ENCODE measurements at places on chromosomes 6 and 20.
A peak's percentile ranks its signal among the peaks of the same experiment; 100 is the strongest.

DNA sequence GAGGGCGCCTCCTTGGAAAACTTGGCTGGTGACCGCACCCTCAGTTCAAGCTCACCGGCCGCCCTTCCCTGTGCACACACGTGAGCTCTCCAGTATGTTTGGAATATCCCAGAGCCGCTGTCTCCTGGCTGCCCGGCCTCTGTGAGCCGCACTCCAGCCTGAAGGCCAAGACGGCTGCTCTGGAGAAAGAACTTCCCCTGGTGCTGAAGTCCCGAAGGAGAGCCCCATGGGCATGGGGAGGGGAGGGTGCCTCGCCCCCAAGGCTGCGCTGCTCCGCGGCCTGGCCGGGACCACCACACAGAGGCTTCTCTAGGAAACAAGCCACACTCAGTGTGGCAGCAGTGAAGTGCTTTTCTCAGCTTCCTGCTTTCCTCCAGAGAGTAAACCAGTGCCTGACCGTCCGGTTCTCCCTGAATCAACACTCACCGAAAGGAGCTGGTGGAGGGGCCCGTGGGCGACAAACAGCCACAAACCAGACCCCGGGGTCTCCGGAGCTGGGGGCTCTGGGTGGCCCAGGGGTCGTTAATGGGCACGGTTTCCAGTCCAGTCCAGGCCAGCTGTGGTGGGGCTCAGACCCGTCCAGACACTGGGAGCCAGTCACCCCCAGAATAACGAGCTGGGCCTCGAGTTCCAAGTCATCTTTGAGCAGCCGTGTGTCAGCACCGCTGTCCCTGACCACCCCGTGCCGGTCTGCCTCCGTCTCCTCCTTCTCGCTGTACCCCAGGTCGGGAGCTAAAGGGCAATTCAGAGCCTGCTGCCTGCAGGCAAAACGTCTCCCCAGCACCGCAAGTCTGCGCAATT is 87.4 kb upstream of the BHLHE23 start:
- H3K4me1 ChIP-seq: no peaks in the 10 kb centered on the region
- no peak overlapping the region for H3K27ac ChIP-seq
- no peak overlapping the region for H3K4me3 ChIP-seq
- H3K27me3 ChIP-seq: no peaks in the 10 kb centered on the region

DNA sequence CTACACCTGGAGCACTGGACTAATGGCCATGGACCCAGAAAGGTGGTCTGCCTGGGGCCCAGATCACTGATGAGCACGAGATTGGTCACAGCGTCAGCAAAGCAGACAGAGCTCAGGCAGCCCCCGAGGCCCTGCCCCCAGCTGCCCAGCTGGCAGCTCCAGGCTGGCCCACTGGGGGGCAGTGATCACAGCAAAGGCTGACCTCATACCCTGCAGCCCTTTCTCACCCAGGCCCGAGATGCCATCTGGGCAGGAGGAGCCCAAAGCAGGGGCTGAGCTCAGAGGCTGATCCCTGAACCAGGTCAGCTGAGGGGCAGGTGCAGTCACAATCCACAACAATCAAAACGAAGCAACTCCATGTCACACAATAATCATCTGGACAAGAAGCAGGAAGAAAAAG is 4.1 kb downstream of the MAP1LC3A start:
- no peaks in the 10 kb centered on the region for H3K36me3 ChIP-seq
- H3K4me3 ChIP-seq: no peak overlapping the region
- H3K4me1 ChIP-seq: no peaks in the 10 kb centered on the region
- no peak overlapping the region for H3K27ac ChIP-seq

- no peaks in the 10 kb centered on the region for H3K36me3 ChIP-seq
- peaks cover 2% of the 10 kb centered on the region for H3K4me1 ChIP-seq
- H3K27ac ChIP-seq: no peak overlapping the region
These were observed 1.0 kb upstream of the HFE start for GRCh38 chr6:26086211-26086610.

DNA sequence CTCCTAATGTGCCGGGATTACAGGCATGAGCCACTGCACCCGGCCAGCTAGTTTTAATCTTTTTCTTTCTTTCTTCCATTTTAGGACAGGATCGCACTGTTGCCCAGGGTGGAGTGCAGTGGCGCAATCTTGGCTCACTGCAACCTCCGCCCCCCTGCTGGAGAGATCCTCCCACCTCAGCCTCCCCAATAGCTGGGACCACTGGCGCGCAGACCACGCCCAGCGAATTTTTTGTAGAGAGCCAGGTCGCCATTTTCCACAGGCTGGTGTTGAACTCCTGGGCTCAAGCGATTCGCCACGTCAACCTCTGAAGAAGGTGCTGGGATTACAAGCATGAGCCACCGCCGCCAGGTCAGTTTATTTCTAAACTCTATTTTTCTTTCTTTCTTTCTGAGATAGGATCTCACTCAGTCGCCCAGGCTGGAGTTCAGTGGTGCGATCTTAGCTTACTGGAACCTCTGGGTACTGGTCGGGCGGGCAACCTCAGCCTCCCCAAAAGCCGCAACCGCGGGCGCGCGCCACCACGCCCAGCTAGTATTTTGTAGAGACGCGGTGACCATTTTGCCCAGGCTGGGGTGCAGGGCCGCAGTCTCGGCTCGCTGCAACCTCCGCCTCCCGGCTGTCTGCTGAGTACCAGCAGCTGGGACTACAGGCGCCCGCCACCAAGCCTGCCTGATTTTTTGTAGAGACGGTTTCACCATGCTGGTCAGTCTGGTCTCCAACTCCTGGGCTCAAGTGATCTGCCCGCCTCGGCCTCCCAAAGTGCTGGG is 20.0 kb upstream of the LIN28B start:
- H3K4me3 ChIP-seq: no peak overlapping the region
- H3K27ac ChIP-seq: no peak overlapping the region

DNA sequence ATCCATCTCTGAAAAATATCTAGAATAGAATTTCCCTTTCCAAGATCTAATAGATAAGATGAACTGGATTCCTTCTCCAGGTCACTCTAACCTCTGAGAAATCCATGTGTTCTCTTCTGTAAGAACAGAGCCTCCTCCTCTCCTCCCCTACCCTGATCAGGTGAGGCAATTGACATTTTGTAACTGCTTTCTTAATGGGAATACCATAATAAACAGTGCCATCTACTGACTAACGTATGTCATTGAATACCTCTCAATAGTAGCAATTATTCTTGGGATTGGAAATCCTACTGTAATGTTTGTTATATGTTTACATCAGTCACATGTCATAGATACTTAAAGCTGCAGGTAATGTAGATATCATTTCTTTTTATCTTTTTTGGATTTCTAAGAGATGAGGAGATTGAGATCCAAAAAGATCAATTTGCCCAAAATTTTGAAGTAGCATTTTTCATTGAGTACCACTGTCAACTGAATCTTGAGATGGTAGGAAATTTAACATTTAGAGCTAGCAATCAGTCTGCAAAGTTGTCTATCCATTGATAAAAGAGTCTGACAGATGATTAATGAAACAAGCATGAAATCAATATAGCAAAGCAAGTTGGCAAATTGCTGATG is 365.8 kb upstream of the HSF2 start:
- no peak overlapping the region for H3K4me3 ChIP-seq
- H3K36me3 ChIP-seq: no peaks in the 10 kb centered on the region
- no peaks in the 10 kb centered on the region for H3K4me1 ChIP-seq
- peak; percentile 60 for DNase-seq

DNA sequence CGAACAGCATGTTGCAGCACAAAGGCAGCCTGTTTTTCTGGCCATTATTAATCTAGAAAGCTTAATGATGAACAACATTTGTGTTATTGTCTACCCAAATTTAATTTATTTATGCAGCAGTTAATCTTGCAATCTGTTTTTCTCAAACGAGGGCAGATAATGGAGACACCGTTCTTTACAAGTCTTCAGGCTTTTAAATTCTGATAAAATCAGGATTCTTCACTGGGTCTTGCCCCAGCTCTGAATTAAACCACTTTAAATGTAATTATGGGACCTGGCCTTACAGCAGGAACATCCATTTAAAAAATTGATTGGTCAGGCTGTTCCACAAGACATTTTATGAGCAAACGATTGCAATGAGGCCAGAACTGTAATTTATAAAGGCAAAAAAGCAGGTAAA is 26.5 kb upstream of the INSM1 start:
- H3K36me3 ChIP-seq: no peaks in the 10 kb centered on the region
- no peak overlapping the region for H3K27ac ChIP-seq
- H3K27me3 ChIP-seq: no peaks in the 10 kb centered on the region
- no peaks in the 10 kb centered on the region for H3K4me1 ChIP-seq
- no peak overlapping the region for H3K4me3 ChIP-seq
- no peak for DNase-seq

- H3K27ac ChIP-seq: no peak overlapping the region
- DNase-seq: no peak
- H3K27me3 ChIP-seq: no peaks in the 10 kb centered on the region
- peaks cover 11% of the 10 kb centered on the region for H3K4me1 ChIP-seq
These were observed 29.6 kb upstream of the LGSN start for GRCh38 chr6:63349401-63349800.

- no peak overlapping the region for H3K4me3 ChIP-seq
- no peaks in the 10 kb centered on the region for H3K36me3 ChIP-seq
- no peak for DNase-seq
These were observed 55.7 kb downstream of the NCOA7 start for GRCh38 chr6:125846292-125847024.

- no peaks in the 10 kb centered on the region for H3K27me3 ChIP-seq
- H3K36me3 ChIP-seq: no peaks in the 10 kb centered on the region
These were observed 648.7 kb upstream of the FLRT3 start for GRCh38 chr20:14986026-14986655.

GRCh38 chr20:50850721-50851286 is 55.9 kb downstream of the BCAS4 start:
- H3K27me3 ChIP-seq: no peaks in the 10 kb centered on the region
- H3K4me3 ChIP-seq: no peak overlapping the region
- no peaks in the 10 kb centered on the region for H3K36me3 ChIP-seq
- H3K4me1 ChIP-seq: peaks cover 5% of the 10 kb centered on the region
- DNase-seq: no peak
- no peak overlapping the region for H3K27ac ChIP-seq

DNA sequence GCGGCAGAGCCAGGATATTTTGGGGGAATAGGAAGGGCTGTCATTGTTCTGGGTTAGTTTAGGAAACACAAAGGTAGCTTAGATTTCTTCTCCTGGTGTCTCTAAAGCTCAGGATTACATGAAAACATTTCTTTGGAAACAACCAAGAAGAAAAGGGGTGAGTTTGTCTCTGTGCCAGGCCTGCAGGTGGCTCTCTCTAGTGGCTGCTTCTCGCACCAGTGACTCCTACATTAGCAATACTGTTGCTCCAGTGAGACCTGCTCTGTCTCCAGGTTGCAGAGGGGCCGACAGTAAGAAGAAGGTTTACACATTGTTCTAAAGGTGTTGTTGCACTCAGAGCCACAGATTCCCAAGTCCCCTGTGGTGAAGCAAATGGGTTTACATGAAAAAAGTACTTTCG is 104.6 kb upstream of the GLP1R start:
- H3K27ac ChIP-seq: no peak overlapping the region
- H3K4me1 ChIP-seq: no peaks in the 10 kb centered on the region
- DNase-seq: no peak
- no peaks in the 10 kb centered on the region for H3K27me3 ChIP-seq
- no peak overlapping the region for H3K4me3 ChIP-seq

DNA sequence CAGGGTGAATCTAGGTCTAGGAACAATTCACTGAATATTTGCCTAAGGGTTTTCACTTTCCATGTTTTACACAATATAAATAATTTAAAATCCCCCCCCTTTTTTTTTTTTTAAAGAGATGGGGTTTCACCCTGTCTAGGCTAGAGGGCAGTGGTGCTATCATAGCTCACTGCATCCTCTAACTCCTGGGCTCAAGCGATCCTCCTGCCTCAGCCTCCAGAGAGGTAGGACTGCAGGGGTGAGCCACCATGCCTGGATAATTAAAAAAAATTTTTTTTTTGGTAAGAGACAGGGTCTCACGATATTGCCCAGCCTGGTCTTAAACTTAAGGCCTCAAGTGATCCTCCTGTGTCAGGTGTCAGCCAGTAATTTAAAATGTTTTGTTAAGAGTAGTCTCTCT is 17.8 kb downstream of the QKI start:
- no peak overlapping the region for H3K27ac ChIP-seq
- H3K27me3 ChIP-seq: no peaks in the 10 kb centered on the region
- no peak for DNase-seq
- no peak overlapping the region for H3K4me3 ChIP-seq
- no peaks in the 10 kb centered on the region for H3K36me3 ChIP-seq
- no peaks in the 10 kb centered on the region for H3K4me1 ChIP-seq

- DNase-seq: no peak
- no peaks in the 10 kb centered on the region for H3K27me3 ChIP-seq
- peaks cover 3% of the 10 kb centered on the region for H3K4me1 ChIP-seq
These were observed 2.0 kb downstream of the FRS3 start for GRCh38 chr6:41777551-41778285.

DNA sequence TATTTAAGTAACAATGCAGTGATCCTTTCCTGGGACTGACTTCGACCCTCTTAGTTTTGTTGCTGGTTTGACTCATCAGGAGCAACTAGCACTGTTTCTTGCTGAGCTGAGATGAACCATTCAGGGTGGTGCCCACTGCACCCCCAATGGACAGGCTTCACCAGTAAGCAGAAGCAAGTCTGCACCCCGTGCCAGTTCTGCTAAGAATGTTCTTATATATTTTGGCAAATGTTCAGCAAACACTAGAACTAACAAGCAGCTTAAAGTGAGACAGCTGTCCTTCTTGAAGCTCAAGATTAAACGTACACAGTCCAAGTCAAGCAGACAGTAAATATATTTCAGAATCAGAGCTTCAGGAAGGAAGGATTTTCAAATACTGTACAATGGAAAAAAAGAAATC is 561.3 kb upstream of the CDH4 start:
- no peak overlapping the region for H3K4me3 ChIP-seq
- H3K27ac ChIP-seq: no peak overlapping the region

DNA sequence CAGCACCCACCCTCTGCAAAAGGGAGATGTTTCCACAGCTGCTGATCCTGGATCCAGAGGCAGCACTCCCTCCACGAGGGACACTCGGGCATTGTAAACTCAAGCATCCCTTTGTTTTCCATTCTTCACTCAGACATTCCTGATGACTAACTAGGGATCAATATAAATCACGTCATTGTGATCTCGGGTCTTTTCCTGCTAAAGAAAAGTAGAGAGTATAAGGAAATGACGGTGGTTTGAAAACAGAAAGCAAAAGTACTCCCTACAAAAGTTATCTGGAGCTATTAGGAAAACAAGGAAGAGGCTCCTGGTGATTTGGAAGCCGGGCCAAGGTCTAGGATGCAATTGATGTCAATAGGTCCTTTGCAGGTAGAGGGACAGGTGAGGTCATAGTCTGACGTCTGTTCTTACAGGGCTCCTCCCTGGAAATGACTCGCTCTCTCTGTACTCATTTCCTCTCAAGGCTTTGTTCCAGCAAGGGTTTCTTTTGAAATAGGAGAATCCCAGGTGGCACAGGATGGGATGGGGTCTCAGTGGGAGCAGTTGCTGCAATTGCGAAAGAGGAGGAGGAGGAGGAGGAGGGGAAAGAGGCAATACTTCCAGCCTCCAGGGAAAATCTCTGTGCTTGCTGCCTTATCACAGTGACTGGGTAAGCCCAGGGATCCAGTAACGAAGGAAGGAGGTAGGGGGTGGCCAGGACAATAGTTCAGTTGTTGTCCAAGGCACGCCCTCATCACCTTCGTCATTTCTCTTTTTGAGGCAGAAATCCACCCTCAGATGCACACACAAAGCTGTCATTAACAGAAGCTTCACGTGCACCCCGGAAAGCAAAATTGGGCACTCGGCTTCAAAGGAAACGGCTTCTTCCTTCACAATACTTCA is 222.8 kb downstream of the LY86 start:
- H3K27ac ChIP-seq: no peak overlapping the region
- peaks cover 2% of the 10 kb centered on the region for H3K4me1 ChIP-seq
- H3K27me3 ChIP-seq: no peaks in the 10 kb centered on the region
- peak; percentile 74 for DNase-seq

GRCh38 chr6:160156842-160157241 is 35.2 kb downstream of the SLC22A1 start:
- H3K36me3 ChIP-seq: no peaks in the 10 kb centered on the region
- DNase-seq: peak; percentile 41
- H3K27ac ChIP-seq: no peak overlapping the region
- H3K27me3 ChIP-seq: no peaks in the 10 kb centered on the region
- H3K4me1 ChIP-seq: no peaks in the 10 kb centered on the region
